Activated T-helper 17 cell treated with anti-CD3 and anti-CD28 coated beads, Interleukin-2, amount 50 U/mL, for 72 hours (primary cell): ENCODE measurements at places on chromosomes 3 and 15.

DNA sequence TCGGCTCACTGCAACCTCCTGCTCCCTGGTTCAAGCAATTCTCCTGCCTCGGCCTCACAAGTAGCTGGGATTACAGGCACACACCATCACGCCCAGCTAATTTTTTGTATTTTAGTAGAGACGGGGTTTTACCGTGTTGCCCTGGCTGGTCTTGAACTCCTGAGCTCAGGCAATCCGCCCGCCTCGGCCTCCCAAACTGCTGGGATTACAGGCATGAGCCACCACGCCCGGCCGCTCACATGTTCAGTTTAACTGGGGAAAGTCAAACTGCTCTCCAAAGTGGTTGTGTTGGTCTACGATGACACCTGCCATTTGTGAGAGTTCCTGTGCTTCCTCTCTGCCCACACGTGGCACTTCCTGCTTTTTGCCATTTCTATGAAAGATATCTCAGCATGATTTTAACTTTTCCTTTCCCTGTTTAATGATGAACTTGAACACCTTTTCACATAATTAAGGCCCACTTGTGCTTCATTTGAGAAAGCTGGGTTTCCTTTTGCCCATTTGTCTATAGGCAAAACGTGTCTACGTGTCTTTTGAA lies 877 bp upstream of the GP5 start:
- no peak for ATAC-seq
- peaks cover 42% of the 10 kb centered on the region for H3K4me1 ChIP-seq
- no peaks in the 10 kb centered on the region for H3K27me3 ChIP-seq
- peaks cover 22% of the 10 kb centered on the region for H3K36me3 ChIP-seq

DNA sequence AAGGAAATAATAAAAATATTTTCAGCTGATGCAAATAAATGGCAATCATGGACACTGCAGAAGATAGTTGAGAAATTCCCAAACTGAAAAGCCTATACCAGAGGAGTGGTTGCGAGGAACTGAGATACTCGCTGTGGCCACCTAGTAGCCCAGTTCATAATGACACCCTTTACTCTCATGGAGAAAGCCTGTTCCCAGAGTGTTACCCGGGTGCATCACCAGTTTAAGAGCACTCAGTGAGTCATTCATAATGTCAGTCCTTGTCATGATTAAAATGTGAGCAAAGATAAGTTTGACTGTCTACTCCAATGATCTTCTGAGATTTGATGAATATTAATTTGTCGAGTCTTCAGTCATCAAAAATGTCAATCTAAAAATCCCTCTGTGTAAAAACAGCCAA lies 138.4 kb upstream of the LRRC3B start:
- no peaks in the 10 kb centered on the region for H3K4me1 ChIP-seq
- no peak overlapping the region for H3K4me3 ChIP-seq
- no peak for ATAC-seq
- no peak overlapping the region for H3K27ac ChIP-seq
- no peaks in the 10 kb centered on the region for H3K27me3 ChIP-seq
- H3K36me3 ChIP-seq = no peaks in the 10 kb centered on the region

GRCh38 chr3:84008623-84009022 lies 950.2 kb upstream of the CADM2 start:
- no peaks in the 10 kb centered on the region for H3K27me3 ChIP-seq
- no peak overlapping the region for H3K27ac ChIP-seq
- H3K4me1 ChIP-seq = no peaks in the 10 kb centered on the region
- no peak overlapping the region for H3K4me3 ChIP-seq
- no peak for ATAC-seq

DNA sequence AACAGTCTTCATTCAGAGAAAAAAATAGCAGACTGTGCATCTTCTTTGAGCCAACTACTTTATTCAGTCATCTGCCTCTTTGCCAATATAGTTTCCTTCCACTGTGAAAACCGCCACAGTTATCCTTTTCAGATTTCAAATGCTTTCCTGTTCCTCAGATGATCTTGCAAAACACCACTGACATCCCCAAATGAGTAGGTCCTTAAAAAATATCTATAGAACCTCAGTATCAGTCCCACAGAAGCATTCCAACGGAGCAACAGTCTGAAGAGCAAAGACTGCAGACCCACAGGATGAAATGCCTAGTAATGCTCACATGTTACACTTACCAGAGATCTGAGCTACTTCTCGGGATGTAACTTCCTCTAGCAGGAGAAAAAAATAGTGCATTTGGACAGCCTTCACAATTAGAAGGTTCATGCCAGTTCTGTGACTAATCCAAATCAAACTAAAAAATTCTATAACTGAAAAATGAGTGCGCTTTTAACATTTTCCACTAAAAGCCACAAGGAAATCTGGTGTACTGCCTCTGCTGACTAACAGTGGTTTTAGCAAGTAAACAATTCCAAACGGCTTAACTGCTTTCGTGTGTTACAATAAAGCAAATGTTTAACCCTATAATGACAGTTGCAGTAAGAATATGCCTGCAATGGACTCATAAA lies at the start of gene ANKRD28:
ANKRD28 (minus strand) TSS at position 338 of the 662 bp plus-strand sequence. CDS start 1,458 bp downstream, outside the sequence.
- H3K27me3 ChIP-seq = no peaks in the 10 kb centered on the region
- peak within 1 kb of the TSS; percentile 82 for H3K4me3 ChIP-seq
- peaks cover 47% of the 10 kb centered on the region for H3K36me3 ChIP-seq
- H3K4me1 ChIP-seq = peaks cover 35% of the 10 kb centered on the region
- peak; percentile 60 for ATAC-seq

DNA sequence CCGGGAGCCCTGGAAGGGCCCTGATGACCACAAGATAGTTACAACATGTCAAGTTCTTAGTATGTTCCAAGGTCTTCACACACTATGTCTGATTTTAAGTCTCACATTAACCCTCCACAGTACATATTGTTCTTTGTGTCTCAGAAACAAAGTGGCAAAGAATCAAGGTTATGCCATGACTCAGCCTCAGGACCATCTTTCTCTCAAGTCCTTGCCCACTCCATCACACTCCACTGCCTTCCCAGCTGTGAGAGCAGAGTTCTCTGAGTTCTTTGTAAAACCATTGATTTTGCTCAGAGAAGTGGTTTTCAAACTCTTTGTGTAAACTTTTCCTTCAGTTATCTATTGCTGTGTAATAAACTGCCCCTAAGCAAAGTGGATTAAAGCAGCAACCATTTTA lies 67.9 kb upstream of the C3orf80 start:
- no peak for ATAC-seq
- peaks cover 10% of the 10 kb centered on the region for H3K27me3 ChIP-seq
- H3K27ac ChIP-seq = no peak overlapping the region
- no peak overlapping the region for H3K4me3 ChIP-seq
- H3K4me1 ChIP-seq = no peaks in the 10 kb centered on the region
- H3K36me3 ChIP-seq = no peaks in the 10 kb centered on the region

- no peaks in the 10 kb centered on the region for H3K27me3 ChIP-seq
- H3K27ac ChIP-seq = peak overlapping the region; percentile 99
- peaks cover 31% of the 10 kb centered on the region for H3K4me1 ChIP-seq
These were observed 21.7 kb downstream of the SH3BP5 start for GRCh38 chr3:15310491-15311370.

GRCh38 chr3:152266221-152266995 lies 2.3 kb upstream of the MBNL1 start:
- peaks cover 34% of the 10 kb centered on the region for H3K36me3 ChIP-seq
- peak overlapping the region; percentile 87 for H3K4me3 ChIP-seq
- H3K27ac ChIP-seq = peak overlapping the region; percentile 88
- H3K4me1 ChIP-seq = peaks cover 39% of the 10 kb centered on the region
- no peaks in the 10 kb centered on the region for H3K27me3 ChIP-seq
- ATAC-seq = no peak

GRCh38 chr3:105365391-105366325 lies 1.1 kb upstream of the ALCAM start:
- peak overlapping the region; percentile 95 for H3K4me3 ChIP-seq
- ATAC-seq = no peak
- peaks cover 24% of the 10 kb centered on the region for H3K4me1 ChIP-seq
- H3K36me3 ChIP-seq = peaks cover 21% of the 10 kb centered on the region

GRCh38 chr15:63494408-63494807 lies 10.0 kb upstream of the USP3 start:
- H3K27ac ChIP-seq = peak overlapping the region; percentile 87
- ATAC-seq = peak; percentile 70
- peaks cover 35% of the 10 kb centered on the region for H3K4me1 ChIP-seq
- H3K4me3 ChIP-seq = peak overlapping the region; percentile 43

DNA sequence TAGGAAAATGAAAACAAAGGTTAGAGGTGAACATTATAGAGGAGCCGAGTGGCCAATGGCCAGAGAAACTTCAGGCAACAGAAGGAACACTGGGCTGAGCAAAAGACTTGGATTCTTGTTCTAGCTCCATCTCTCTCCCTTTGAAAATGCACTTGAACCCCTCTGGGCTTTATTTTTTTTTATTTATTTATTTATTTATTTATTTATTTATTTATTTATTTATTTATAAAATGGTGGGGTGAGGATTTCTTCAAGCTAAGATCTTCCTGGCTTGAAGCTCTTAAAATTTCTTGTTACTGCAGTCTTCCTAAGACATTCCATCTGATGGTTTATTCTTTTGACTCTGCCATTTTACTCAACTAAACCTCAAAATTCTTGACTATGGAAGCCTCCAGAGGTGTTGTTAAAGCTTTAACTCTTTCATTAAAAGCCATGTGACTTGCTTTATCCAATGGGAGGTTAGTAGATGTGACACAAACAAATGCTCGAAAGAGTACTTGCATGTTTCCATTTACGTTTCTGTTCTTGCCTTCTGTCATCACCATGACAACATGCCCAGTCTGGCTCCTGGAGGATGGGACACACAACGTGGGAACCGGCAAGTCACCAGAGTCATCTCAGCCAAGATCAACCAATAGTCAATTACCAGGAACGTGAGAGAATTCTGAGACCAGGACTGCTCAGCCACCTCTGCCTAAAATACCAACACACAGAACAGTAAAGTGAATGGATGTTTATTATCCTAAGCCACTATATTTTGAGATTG lies 325.2 kb upstream of the CTNNB1 start:
- no peaks in the 10 kb centered on the region for H3K36me3 ChIP-seq
- no peak overlapping the region for H3K4me3 ChIP-seq
- ATAC-seq = no peak
- no peaks in the 10 kb centered on the region for H3K4me1 ChIP-seq
- H3K27ac ChIP-seq = no peak overlapping the region

DNA sequence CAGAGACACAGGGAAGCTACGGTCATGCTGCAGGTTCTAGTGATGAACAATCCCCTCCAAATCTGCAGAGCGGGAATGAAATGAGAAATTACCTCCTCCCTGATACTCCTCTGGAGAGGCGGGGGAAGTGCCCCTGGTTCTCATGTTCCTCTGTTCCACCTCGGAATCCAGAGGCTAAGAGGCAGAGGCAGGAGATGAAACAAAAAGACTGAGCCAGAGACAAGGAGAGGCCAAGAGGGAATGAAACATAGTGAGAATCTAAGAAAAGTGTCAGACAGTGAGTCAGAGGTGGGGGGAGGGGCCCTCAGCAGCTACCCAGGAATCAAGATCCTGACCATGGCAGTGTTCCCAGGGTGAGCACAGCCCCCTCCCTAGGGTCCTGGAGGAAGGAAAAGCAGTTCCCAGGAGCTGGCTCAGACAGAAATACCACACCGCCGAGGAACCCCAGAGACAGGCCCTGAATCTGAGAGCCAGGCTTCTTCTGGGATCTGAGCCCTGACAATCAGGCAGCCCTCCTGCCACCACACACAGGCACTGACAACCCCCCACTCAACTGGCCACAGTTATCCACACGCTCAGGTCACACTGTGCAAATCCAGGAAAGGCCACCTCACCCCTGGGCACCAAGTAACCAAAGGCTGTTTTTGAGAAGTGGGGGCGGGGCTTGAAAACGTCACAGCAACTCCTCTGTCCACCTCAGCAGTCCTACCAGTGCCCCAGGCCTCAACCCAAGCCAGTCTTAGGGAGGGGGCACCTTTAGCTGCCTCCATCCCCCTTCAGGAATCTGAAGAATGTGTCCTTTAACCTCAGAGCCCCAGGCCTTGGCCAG lies 2.4 kb downstream of the CSRNP1 start:
- peaks cover 80% of the 10 kb centered on the region for H3K36me3 ChIP-seq
- peak overlapping the region; percentile 100 for H3K27ac ChIP-seq
- peak; percentile 18 for ATAC-seq
- no peaks in the 10 kb centered on the region for H3K27me3 ChIP-seq

DNA sequence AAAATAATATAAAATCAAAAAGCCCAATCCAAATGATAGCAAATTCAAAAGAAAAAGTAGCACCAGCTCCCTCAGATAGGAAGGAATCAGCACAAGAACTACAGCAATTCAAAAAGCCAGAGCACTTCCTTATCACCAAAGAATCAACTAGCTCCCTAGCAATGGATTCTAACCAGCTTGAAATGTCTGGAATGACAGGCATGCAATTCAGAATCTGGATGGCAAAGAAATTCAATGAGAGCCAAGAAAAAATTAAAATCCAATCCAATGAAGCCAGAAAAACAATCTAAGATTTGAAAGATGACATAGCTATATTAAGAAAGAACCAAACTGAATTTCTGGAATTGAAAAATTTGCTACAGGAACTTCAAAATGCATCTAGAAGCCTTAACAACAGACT lies 1334.4 kb upstream of the ALCAM start:
- no peaks in the 10 kb centered on the region for H3K36me3 ChIP-seq
- no peaks in the 10 kb centered on the region for H3K27me3 ChIP-seq
- no peak overlapping the region for H3K27ac ChIP-seq
- no peak overlapping the region for H3K4me3 ChIP-seq

GRCh38 chr3:140052771-140053702 lies 118.1 kb downstream of the CLSTN2 start:
- no peak overlapping the region for H3K4me3 ChIP-seq
- peaks cover 12% of the 10 kb centered on the region for H3K27me3 ChIP-seq
- no peaks in the 10 kb centered on the region for H3K36me3 ChIP-seq
- no peak for ATAC-seq
